ENCODE measurements at places on chromosomes 12 and 14.

DNA sequence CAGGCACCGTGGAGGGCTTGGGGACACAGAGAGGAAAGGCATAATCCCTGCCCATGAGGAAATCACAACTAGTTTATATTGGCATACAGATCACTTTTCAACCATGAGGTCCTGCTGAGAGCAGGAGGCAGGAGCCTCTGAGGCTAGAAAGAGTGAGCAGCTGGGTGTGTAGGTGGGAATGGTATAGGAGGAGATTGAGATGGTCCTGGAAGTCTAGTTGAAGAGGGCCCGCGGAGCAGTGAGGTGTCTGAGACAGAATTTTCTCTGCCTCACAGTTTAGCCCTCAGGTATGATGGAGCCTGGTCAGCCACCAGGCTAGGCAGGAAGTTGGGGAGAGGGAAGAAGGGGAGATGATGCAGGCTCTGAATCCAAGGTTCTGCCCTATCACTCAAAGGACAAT is 54.7 kb upstream of the JDP2 start:
- DNase-seq, result no peak

DNA sequence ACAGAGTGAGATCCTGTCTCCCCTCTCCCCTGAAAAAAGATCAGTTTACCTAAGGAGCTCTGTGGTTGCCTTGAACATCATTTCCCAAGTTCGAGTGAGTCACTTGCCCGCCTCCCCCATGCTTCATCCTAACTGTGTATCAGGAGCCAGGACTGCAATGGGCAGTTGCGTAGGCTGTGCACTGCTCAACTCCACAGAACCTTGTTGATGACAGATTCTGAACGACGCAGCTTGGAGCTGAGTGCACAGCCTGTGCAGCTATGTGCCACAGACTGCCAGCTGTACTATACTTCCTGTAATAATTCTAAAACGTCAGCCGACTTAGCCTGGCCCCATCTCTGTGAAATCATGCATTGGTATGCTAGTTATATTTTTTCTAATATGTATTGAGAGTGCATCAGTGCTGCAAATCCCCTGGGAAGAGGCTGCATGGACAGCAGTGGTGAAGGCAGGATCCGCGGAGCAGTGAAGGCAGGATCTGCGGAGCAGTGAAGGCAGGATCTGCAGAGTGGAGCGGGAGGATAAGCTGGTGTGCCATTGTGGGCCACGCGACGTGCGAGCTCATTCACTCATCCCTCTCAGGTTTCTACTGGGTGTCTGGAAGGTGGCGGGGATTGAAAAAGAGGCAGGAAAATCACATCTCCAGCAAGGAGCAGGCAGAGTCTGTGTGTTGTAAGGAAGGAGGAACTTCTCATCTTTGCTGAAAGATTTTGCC is 80.8 kb downstream of the GALNT9 start:
- peak; percentile 71 for DNase-seq

DNA sequence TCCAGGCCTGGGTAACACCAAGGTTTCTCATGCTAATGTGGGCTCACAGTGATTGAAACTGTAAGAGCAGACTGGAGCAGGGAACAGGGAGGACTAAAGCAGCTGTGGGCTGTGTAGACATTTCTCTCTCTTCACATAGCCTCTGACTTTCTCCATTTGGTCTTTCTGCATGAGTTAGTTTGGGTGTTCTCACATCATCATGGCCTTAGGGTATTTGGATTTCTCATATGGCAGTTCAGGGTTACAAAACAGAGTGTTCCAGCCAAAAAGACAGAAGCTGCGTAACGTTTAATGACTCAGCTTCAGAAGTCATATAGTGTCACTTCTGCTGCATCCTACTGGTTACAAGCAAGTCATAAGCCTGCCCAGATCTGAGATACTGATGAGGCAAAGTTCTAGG is 52.0 kb upstream of the OSBPL8 start:
- DNase-seq, result peak; percentile 69

GRCh38 chr14:93017301-93017797 is 94.4 kb downstream of the CHGA start:
- DNase-seq, result no peak

DNA sequence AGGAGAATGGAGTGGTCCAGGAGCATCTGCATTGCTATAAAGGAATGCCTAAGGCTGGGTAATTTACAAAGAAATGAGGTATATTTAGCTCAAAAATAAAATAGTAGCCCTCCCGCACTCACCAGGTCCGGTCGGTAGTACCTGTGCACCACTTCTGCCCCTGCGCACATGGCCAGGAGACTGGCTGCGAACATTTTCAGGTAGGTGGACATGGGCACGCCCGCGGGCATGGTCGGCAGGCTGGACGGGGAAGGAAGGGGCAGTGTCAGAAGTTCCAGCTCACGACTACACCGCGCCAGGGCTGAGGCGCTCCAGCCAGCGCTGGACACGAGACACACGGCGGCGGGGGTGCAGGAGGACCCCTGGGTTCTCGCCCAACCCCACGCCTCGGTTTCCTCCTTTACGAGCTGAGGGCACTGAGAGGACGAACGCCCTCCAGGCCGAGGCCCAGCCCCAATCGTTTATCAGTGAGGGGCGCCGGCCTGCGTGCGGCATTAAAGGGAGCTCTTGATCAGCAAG is 9.1 kb upstream of the TDG start:
- DNase-seq, result no peak

DNA sequence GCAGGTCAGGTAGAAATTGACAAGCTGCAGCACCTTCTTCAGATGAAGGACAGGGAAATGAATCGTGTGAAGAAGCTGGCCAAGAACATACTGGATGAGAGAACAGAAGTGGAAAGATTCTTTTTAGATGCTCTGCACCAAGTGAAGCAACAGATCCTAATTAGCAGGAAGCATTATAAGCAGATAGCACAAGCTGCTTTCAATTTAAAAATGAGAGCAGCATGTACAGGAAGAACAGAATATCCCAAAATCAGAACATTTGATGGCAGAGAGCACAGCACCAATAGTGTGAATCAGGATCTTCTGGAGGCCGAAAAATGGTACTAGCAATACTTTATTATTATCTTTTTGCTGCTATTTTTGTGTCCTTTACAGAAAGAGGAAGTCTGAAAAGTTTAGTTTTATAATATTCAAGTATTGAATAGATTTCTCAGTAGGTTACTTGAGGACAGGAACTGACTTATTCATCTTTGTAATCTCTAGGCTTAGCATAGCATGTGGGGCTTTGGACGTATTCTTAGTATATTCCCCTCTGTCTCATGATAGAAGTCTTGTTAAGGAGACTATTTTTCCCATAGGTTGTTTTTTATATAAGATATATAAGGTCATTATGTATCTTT is 30.8 kb downstream of the BBOF1 start:
- peak; percentile 12 for DNase-seq

GRCh38 chr14:104676694-104677511 is 12.5 kb upstream of the INF2 start:
- no peak for DNase-seq

DNA sequence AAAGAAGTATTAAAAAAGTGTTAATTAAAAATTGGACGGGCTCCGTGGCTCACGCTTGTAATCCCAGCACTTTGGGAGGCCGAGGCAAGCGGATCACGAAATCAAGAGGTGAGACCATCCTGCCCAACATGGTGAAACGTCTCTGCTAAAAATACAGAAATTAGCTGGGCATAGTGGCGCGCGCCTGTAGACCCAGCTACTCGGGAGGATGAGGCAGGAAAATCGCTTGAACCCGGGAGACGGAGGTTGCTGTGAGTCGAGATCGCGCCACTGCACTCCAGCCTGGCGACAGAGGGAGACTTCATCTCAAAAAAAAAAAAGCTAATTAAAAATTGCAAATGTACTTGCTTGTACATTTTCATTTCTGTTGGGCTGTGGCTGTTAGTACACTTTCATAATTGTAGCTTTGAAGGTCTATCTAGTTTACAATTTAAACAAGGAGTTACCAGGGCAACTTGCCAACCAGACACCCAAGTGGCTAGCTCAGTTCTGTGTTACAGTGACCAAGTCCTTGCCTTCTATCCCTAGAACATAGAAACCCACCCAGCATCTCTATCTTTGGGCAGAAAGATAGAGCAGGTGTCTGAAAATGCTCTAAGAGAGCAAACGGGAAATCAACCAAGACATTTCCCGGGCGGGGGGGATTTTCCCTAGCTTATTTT is 1.2 kb downstream of the COA8 start:
- no peak for DNase-seq

GRCh38 chr12:32609966-32610365 is 69.1 kb upstream of the DNM1L start:
- no peak for DNase-seq

GRCh38 chr12:131817241-131817640 is 11.0 kb upstream of the MMP17 start:
- DNase-seq, result no peak

- peak; percentile 47 for DNase-seq
Observed at GRCh38 chr12:25557830-25558436, 4.8 kb upstream of the LMNTD1 start.

DNA sequence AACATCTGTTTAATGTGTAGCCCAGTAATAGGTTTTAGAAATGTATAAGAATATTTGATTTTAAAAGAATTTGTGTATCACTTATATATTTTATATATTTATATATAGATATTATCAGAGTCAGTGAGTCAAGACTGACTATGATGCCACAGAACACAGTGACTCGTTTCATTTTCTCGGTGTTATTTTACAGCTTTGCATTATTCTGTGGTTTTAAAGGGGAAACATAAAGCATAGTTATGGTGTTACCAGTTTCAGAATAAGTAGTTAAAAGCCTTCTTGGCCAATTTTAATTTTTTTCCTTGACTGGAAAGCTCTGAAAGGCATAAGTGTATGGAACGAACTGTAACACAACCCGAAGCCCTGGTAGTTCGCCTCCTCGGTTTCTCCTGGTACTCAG is 91.0 kb downstream of the GRIP1 start:
- no peak for DNase-seq

DNA sequence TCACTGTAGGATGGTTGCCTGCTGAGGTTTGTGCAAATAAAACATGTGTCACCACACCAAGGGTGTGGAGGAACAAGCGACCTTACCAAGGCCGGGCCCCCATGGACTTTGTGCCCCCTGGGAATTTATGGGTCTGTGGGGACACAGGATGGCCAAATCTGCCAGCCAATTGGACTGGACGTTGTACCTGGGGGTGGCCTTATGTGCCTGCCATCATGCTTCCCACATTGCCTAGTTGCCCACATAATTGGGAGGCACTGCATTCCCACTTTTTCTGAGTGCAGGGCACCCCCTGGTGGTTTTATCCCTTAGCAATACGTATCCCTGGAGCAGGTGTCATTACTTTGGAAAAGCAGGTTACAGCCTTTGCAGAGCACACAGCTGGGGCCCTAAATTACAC is 92.6 kb upstream of the TMPO start:
- no peak for DNase-seq

DNA sequence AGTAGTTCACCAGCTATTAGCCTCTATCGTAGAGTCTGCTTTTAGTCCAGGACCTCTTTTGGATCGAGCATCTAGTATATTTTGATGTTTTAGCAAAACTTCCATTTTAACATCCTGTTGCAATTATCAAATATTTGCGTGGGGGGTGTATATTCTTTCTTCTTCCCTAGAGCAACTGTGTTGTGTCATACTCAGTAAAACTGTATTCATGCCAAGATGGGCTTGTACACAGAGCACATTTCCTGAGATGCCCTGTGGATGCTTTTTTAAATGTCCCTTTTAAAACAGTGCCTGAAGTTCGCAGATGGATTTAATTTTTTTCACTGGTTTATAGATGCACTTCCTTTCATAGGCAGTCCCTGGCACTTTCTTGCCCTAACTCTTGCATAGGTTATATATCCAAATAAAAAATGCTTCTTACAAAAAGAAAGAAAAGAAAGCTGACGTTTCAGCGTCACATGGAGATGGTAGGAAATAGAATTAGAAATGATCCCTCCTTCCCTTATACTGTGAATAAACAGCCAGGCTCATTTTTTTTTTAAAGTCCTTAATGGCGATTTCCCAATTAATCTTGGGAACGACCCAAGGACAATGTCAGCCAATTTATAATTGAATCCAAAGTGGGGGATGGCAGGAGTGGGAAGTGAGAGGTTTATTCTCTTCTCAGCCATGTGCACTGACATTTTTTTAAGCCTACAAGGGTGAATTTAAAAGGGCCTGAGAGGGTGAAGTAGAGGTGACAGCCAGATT is 247.0 kb downstream of the SLC41A2 start:
- peak; percentile 61 for DNase-seq

GRCh38 chr12:131761638-131762037 is 50.7 kb downstream of the SFSWAP start:
- DNase-seq, result no peak

GRCh38 chr12:21413369-21414277 is 23.8 kb upstream of the PYROXD1 start:
- peak; percentile 14 for DNase-seq

DNA sequence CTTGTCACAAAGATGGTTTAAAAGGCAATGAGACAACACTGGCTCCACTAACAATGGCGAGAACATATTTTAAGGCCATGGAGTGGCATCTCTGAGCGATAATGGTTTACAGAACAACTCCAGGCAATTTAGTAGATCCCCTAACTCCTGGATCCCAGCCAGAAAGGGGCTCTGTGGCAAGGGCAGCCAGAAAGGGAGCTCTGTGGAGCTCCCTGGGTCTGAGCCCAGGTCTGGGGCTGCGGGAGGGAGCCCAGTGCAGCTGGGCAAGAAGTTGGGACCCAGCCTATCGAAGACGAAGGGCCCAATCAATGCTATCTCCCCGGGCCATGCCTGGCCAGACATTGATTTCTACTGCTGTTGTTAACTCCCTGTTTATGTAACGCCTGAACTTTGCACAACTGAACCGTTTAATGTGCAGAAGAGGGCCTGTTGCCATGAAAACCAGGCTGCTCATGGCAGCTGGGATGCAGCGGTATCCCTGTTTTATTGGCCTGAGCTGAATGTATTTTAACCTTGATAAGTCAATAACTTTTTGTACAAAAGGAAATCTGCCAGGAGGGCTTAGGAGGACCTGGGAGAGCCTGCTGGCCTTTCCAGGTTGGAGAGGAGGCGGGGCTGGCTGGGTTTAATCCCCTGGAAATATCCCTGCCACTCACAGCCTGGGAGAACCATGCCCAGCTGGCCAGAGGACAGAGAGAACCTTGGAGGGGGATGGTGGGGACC is 6.7 kb upstream of the FAM222A start:
- DNase-seq, result no peak

- no peak for DNase-seq
Observed at GRCh38 chr12:58041441-58041840, 100.1 kb downstream of the ATP23 start.
